ENCODE measurements at places on chromosomes 1 and 21.

- DNase-seq: no peak
Measured at GRCh38 chr1:109689844-109690405, 2.3 kb downstream of the GSTM1 start.

- DNase-seq: peak; percentile 30
Measured at GRCh38 chr1:34597877-34598514, 156.9 kb upstream of the GJB5 start.

DNA sequence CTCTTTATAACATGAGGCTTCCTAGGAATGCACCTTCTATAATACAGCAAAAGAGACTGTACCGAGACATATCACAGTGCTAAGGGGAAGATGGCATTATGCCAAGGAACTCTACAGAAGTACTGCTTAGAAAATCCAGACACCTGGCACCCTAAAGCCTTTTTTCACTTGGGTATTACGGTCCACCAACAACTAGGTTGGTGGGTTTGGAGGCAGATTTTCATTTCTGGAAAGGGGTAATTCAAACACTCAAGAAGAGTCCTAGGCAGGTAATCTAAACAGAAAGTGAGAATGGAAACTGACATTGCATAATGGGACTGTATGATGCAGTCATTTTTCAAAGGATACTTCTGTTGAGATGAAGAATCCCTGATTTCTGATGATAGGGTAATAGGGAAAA, 19.6 kb downstream of the SCMH1 start:
- DNase-seq: no peak

DNA sequence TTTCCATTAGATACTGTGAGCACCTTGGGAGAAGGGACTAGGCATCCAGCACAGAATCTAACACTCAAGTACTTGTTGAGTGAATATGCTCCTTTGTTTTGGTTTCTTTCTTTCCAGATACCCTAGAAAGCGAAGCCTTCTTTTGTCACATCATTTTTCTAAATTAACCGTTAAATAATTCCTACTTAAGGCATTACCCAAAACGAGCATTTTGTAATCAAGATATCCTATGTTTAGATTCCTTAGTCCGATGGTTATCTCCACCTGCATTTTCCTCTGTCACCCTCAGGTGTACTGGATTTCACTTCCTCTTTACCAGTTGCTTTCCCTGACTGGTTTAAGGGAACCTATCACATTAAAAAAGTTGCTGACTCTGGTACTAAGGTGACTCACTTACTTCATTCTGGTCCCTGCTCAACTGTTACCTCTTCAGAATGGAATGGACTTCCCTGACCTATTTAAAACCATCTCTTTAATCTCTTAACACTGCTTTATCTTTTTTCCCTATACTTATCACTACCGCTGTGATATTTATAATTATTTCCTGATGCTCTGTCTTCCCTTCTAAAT, 3.2 kb downstream of the B3GALNT2 start:
- no peak for DNase-seq

DNA sequence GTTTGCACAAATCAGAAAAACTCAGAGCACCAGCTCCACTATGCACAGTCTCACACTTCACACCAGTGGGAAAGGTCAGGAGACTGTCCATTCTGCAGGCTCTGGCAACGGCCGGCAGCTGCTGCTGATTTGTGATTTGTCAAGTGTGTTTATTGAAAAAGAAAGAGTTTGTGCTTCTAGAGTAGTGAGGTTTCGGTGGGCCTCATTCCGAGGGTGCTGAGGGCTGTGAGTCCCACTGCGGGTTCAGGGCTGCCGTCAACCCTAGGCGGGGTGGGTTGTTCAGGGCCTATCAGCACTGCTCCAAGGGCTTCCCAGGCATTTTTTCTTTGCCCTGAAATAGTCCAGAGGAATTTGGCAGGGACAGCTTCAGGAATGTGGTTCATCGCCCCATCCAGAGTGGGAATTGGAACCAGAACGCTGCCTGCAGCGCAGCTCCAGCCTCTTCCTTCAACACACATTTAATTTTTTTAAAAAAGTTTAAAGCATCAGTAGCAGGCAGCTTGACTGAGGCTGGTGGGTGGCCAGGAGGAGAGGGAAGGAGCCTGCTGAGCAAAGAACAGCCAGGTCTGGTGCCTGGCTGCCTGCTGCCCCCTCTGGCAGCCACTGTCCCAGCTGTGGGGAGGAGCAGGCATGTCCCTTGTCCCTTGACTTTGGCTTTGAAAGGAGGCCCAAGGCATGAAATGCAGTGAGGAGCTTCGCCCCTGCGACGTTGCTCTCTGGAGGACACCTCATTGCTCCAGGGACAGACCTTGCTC, 19.7 kb downstream of the STUM start:
- no peak for DNase-seq

DNA sequence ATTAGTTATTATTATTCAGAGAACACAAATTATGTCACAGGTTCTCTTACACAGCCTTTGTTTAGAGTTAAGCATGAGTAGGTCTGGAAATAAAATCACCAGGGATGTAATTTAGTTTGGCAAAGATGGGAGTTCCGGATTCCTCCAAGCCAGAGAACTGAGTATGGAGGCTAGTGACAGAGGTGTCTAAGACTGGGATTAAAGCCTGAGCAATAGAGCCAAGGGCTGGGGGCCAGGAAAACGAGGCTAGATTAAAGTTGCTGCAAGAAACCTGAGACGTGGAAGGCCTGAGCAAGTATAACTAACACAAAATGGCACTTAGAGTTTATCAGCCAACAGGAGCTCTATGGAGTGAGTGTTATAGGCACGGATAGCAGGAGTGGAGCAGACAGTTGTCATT, 381.6 kb downstream of the SRGAP2C start:
- no peak for DNase-seq

GRCh38 chr1:204128964-204129896, 22.6 kb downstream of the ETNK2 start:
- peak; percentile 70 for DNase-seq

GRCh38 chr1:2257245-2257627, 29.1 kb downstream of the SKI start:
- no peak for DNase-seq

- peak; percentile 42 for DNase-seq
Measured at GRCh38 chr1:84078108-84078841, 65.8 kb upstream of the PRKACB start.

GRCh38 chr1:237901299-237901934, 10.7 kb upstream of the ZP4 start:
- DNase-seq: peak; percentile 47

DNA sequence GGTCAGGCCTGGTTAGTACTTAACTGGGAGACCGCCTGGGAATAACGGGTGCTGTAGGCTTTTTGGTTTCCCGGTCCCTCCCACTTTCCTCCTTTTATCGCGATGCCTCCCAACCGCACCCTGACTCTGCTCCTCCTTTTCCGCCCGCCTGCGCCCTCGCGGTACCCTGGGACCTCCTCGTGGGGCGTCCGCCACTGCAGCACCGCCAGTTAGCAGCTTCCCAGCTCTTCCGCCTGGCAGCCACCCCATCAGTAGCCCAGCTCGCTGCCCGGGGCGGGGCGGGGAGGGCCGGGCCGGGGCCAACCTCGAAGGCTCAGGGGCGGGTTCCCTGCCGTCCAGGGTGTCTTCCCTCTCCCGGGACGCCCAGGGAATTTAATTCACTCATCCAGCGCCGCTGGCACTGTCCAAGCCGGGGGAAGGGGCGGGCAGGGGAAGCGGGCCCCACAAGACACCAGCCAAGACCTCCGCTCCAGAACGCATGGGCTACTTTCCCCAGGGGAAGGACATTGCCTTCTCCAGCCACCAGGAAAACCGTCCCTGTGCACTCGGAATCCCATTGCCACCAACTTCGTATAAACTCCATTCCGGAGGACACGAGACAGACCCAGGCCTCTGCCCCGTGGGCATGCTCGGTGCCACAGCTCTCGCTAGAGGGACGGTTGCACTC, 2.0 kb upstream of the ZNF678 start:
- DNase-seq: no peak

- DNase-seq: peak; percentile 71
Measured at GRCh38 chr1:25922056-25922970, 16.1 kb upstream of the STMN1 start.

DNA sequence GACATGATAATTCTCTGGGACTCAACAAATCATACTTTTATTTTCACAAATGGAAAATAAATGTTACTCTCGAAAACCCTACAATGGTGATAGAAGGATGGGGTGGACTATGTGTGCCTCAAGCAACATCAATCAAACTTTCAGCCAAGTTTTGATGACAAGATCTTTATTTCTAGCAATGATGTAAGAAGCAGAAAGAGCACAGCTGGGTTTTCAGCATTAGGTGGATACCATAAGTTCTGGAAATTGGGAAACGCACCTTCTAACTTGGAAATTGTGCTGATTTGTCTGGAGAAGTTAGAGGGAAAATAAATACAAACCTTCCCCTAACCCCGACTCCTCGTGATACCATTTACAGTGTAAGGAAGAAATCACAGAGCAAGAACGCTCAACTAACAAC, 320.3 kb downstream of the PAPPA2 start:
- no peak for DNase-seq

DNA sequence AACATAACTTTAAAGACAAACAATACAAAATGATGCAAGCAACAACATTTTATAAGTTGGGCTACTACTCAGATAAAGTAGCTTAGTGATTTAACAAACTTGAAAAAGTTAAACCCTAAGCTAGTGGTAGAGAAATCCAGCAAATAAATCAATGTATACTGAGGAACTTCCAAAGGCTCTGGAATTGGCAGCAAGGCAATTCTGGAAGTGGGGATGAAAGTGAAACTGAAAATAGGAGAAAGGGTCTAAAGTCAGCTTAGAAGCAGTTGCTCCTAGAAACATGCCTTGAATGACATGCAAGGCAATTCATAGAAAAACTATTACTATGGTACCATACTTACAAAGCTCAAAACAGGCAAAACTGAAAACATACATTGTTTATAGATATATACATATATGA, 90.0 kb upstream of the CAMK1G start:
- no peak for DNase-seq

GRCh38 chr1:92837062-92837461, 5.2 kb downstream of the RPL5 start:
- no peak for DNase-seq

DNA sequence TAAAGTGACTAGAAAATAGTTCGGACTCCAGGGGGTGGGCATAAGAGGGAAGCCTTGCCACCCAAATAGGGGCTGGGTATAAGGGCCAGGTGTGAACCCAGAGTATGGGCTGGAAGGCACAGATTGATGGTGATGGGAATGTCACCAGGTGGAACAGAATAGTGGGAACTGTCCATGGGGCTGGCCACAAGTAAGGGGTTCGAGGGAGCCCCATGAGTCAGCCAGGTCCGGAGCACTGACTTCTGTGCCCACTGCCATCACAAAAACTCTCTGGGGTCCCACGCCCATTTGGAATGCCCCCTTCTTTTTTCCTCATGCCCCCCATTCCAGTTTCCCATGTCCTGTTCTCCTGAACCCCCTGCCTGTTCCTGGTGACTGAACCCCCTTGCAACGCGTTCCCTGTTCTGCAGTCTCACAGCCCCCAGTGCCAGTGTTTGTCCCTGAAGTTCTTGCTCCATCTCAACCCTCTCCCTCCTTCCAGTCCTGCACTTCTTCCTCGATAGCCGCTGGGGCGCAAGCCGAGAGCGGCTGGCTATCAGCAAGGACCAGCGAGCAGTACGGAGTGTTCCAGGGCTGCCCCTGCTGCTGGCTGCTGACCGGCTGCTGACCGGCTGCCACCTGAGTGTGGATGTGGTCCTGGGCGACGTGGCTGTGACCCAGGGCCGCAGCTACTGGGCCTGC, 7.9 kb downstream of the TRIM46 start:
- DNase-seq: no peak

- peak; percentile 58 for DNase-seq
Measured at GRCh38 chr1:67850151-67850551, 16.9 kb upstream of the GNG12 start.

- no peak for DNase-seq
Measured at GRCh38 chr1:94974241-94974640, 47.3 kb upstream of the CNN3 start.

DNA sequence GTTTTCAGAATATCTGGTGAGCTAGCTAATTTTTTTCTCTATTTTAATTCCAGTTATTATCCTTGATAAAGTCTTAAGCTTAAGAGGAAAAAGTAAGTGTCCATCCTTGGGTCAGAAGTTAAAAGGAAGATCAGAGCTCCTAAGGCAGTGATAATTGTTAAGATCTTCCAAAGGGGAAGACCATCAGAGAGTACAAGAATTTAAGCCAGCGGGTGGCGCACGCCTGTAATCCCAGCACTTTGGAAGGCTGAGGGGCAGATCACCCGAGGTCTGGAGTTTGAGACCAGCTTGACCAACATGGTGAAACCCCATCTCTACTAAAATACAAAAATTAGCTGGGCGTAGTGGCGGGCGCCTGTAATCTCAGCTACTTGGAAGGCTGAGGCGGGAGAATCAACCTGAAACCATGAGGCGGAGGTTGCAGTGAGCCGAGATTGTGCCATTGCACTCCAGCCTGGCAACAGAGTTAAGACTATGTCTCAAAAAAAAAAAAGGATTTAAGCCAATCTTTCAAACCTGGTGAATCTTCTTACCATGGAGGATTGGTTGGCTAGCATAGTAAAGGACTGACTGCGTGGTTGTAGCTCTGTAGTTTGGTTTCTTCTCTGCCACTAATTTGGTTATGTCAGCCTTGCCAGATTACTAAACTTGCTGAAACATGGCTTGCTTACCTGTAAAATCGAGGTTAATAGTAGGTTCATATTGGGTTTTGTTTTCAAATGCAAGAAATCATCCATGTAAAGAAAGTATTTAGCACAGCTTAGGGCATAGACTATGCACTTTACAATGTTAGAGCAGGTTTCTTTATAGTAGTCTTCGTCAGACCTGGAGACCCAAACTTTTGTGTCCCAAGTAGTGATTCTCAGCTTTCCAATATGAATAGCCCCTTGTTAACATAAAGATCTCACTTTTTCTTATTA, 15.9 kb downstream of the AKIRIN1 start:
- DNase-seq: no peak

DNA sequence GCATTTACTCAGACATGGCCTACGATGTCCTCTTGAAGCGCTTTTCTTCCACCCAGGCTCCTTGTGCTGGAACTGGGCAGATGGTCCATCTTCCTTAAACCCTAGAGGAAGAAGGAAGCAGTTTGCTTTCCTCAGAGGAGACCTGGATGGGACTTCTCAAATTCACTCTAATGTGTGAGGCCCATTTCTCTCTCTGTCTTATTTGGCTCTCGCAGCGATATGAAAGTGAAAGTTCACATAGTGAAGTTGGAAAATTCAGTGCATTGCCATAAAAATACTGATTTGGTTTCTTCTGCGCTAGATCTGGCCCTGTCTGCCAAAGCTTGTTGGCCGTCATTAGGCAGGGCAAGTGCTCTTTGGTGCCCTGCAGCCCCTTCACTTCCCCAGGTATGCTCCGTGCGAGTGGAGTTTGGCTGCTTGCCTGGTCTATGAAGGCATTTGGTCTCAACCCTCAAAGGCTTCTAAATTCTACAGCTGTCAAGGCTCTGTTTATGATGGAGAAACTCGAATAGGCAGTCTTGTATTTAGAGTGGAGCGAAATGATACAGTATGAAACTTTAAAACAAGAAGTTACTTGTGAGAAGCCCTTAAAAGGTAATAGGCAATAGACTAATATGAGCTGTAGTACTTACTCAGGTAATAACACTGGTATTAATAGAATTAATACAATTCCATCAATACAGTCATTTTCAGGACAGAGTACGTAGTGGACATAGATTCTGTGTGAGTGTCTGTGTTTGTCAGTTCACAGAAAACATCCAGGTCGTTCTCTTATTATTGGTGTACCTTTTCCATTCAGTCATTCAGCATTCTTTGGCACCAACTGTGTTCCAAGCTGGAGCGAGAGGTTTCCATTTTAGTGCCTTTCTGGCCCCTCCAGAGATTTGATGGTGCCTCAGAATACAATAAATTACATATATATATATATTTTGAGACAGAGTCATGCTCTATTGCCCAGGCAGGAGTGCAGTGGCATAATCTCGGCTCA, 20.5 kb downstream of the SZRD1 start:
- DNase-seq: no peak
